NCI-H2171 (cell line): ENCODE measurements at places on chromosomes 2 and 18.

DNA sequence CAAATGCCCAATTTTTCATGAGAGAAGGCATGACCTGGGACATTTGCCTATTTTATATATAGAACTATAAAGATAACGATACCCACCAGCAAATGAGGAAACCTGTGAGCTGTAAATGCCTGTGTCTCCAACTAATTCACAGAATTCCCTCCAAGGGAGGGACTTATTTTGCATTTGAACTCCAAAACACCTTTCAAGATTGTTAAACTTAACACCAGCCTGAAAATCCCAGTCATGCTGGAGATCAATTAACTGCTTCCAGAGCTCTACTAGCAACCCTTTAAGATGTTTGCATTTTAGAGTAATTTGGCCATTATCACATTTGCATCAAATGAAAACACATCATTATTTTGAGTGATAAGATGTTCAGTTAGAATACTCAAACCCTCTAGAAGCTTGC, 68.1 kb upstream of the KLHL14 start:
- DNase-seq = no peak

- DNase-seq = no peak
Measured at GRCh38 chr18:74414953-74415515, 42.1 kb downstream of the DIPK1C start.

DNA sequence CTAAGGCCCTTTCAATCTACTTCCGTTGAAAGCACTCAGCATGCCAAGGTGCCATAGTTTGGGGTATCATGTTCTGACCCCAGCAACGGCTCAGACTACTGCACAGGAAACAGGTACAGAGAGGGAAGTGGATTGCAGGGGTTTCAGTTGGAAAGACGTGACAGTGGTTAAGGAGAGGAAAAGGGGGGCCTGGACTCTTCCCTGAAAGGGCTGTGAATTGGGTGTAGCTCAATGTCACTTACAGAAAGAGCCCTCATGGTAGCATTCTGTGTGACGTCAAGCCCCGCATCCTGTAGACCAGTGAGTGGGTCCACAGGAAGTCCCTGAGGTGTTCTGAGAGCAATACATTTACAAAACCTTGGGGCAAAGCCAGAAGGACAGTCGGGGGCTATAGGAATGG, 121.5 kb upstream of the GYPC start:
- no peak for DNase-seq

GRCh38 chr2:66110608-66111007, 324.3 kb upstream of the MEIS1 start:
- no peak for DNase-seq

- no peak for DNase-seq
Measured at GRCh38 chr2:118980573-118980972, 38.6 kb downstream of the MARCO start.

GRCh38 chr2:164722616-164723338, 101.5 kb upstream of the GRB14 start:
- DNase-seq = no peak
